Glutamatergic neuron (in vitro differentiated cells): ENCODE measurements at places on chromosomes 11 and 22.

GRCh38 chr11:11570823-11571222, 51.0 kb downstream of the GALNT18 start:
- H3K4me1 ChIP-seq = peaks cover 37% of the 10 kb centered on the region
- no peak overlapping the region for H3K4me3 ChIP-seq
- H3K27me3 ChIP-seq = peaks cover 5% of the 10 kb centered on the region
- no peaks in the 10 kb centered on the region for H3K36me3 ChIP-seq
- DNase-seq = no peak
- no peak overlapping the region for H3K27ac ChIP-seq

- H3K36me3 ChIP-seq = no peaks in the 10 kb centered on the region
- DNase-seq = no peak
- no peak overlapping the region for H3K27ac ChIP-seq
- no peak overlapping the region for H3K4me3 ChIP-seq
- peaks cover 9% of the 10 kb centered on the region for H3K27me3 ChIP-seq
Observed at GRCh38 chr11:69654001-69654659, 13.2 kb downstream of the CCND1 start.

DNA sequence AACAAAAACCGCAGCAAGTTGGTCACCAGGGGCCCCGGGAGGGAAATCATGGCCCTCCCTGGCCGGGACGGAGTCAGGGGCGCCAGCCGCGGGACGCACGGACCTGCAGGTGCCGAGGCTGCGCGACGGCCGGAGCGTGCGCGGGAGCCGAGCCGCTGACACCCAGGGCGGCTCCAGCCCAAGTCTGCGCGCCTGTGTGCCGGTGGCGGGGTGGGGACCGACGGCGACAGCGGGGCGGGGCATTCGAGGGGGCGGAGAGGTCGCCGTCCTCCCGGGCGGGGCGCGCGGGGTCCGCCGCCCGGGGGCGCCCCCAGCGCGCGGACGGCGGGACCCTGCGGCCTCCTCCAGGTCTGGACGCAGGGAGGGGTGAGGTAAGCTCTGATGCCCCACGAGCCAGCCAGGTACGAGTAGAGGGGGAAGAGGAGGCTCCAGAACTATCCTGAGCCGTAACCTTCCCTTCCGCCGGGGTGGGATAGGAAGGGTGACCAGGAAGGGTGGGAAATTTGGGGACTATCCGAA, at the start of gene ESAM:
TSS of gene ESAM (minus strand) at position 186 of the 519 bp plus-strand sequence. CDS start at position 50, 136 bp downstream.
- peaks cover 8% of the 10 kb centered on the region for H3K4me1 ChIP-seq
- H3K4me3 ChIP-seq = peak within 1 kb of the TSS; percentile 94
- H3K27me3 ChIP-seq = peaks cover 29% of the 10 kb centered on the region
- H3K36me3 ChIP-seq = no peaks in the 10 kb centered on the region
- DNase-seq = peak; percentile 46
- no peak within 1 kb of the TSS for H3K27ac ChIP-seq

- H3K4me3 ChIP-seq = no peak overlapping the region
- peaks cover 1% of the 10 kb centered on the region for H3K27me3 ChIP-seq
- H3K4me1 ChIP-seq = no peaks in the 10 kb centered on the region
- no peaks in the 10 kb centered on the region for H3K36me3 ChIP-seq
- no peak for DNase-seq
- no peak overlapping the region for H3K27ac ChIP-seq
Observed at GRCh38 chr11:30786256-30787110, 200.3 kb upstream of the MPPED2 start.

GRCh38 chr11:124830749-124831148, 30.5 kb upstream of the MSANTD2 start:
- H3K4me3 ChIP-seq = no peak overlapping the region
- H3K27me3 ChIP-seq = no peaks in the 10 kb centered on the region
- no peaks in the 10 kb centered on the region for H3K4me1 ChIP-seq
- no peaks in the 10 kb centered on the region for H3K36me3 ChIP-seq
- no peak for DNase-seq
- no peak overlapping the region for H3K27ac ChIP-seq

DNA sequence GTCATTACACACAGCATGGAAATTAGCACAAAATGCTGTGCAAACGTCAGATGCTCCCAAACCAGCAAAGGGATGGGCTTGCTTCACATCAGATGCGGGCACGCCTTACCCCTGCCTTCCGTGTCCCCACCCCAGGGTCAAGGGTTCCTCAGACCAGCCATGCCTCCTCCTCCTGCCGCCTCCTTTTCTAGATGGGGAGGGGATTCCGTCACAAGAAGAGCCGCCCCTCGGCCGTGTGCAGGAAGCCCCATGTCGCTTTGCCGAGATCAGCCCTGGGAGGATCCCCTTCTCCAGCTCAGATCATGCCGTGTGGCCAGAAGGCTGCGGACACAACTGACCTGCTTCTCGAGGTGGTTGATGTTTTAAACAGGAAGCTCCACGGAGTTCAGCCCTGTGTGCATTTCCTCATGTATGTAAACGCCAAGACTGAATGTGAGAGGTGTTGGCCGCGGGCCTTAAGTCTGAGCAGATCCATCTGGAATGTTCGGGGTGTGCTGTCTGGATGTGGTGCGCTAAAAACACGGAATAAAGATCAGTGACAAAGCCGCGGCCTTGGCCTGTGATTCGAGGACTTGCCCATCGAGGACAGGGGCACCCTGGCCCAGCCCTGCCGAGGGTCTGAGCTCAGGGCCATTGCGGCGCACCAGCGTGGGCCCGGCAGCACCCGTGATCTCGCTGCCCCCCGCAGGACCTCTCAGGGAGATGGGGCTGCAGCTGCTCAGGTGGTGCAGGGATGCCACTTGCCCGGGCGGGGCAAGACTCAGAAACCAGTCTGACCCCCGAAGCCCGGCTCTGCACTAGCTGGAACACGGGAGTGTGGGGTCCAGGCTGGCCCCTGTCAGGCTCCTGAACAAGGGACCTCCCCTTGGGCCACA, 412.9 kb downstream of the TBC1D22A start:
- H3K27ac ChIP-seq = no peak overlapping the region
- H3K27me3 ChIP-seq = peaks cover 3% of the 10 kb centered on the region
- H3K4me1 ChIP-seq = peaks cover under 1% of the 10 kb centered on the region
- H3K36me3 ChIP-seq = peaks cover 15% of the 10 kb centered on the region
- H3K4me3 ChIP-seq = no peak overlapping the region
- no peak for DNase-seq

- peak overlapping the region; percentile 92 for H3K4me3 ChIP-seq
- H3K36me3 ChIP-seq = peaks cover 5% of the 10 kb centered on the region
- H3K27ac ChIP-seq = peak overlapping the region; percentile 33
- peak; percentile 42 for DNase-seq
Observed at GRCh38 chr11:77590194-77590782, 535 bp downstream of the AQP11 start.

- H3K27me3 ChIP-seq = peaks cover 2% of the 10 kb centered on the region
- H3K27ac ChIP-seq = no peak overlapping the region
- DNase-seq = no peak
Observed at GRCh38 chr11:12502046-12502445, 124.7 kb downstream of the PARVA start.
